8988T (cell line): ENCODE measurements at places on chromosomes 16 and 17.

GRCh38 chr17:8436844-8437171 is 1.1 kb downstream of the NDEL1 start:
- no peak for DNase-seq

GRCh38 chr17:42347198-42347597 is 41.0 kb downstream of the STAT3 start:
- no peak for DNase-seq

- no peak for DNase-seq
Observed at GRCh38 chr17:59641799-59642484, 22.2 kb downstream of the CLTC start.

DNA sequence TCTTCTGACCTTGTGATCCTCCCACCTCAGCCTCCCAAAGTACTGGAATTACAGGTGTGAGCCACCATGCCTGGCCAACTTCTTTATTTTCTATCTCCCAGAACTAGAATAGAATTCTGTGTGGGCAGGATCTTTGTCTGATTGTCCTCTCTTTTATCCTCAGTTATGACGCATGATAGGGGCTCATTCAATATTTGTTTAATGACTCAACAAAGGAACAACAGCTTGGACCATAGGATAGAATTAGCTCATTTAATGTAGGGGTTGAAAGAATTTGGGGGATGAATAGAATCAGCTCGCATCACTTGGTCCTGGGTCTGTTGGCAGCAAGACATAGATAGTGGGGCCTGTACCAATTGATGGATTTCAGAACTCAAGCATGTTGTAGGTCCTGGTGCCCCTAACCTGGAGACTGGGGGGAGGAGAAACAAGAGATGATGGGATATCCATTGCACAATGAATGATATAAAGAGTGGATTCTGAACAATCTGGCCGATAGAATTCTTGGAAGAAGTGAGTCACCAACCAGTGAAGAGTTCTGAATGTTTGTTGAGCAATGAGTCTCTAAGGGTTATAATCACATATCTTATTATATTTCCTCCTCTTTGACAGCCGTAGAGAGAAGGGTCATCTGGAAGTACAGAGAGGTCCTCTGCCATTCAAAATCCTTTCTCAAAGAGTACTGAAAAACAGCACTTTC is 250.2 kb downstream of the HS3ST4 start:
- DNase-seq: no peak
